AG08396 (cell line): ENCODE measurements at places on chromosomes 6 and 20.

- DNase-seq: no peak
These were observed 45.8 kb downstream of the GCLC start for GRCh38 chr6:53499094-53499493.

- DNase-seq: no peak
These were observed 44.7 kb downstream of the GSTA2 start for GRCh38 chr6:52718550-52718949.

DNA sequence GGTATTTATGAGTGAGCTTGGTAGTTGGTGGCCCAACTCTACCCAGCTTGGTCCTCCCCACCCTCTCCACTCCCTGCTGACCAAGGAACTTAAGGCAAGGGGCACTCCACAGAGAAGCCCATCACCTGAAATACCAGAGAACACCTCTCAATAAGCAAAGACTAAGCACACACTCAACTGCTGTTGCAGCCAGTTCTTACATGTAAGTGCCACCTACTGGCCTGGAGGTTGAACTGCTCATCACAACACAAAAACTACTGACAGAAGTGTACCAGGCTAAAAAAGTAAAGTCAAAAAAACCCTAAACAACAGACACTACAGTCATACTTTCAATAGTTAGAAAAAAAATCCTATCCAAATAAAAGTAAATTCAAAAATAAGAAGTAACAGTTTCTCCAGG lies 146.2 kb downstream of the FAM83B start:
- no peak for DNase-seq

DNA sequence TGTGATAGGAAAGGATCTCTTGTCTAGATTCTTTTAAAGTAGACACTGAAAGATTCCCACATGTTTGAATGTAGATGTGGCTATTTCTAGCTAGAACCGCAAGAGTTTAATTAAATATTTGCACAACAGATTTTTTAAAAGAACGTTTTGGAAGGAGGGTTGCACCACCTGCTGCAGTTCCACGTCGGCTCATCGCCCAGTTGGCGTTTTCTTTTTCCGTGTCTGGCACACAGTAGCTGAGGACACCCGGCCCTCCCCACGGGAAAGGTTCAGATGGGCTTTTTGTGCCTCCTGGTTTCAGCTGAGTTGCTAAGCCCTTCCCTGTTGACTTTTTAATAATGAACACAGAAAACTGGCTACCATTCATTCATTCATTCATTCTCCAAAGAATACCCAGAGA lies 41.8 kb upstream of the DOK5 start:
- DNase-seq: no peak

- peak; percentile 72 for DNase-seq
These were observed 73.1 kb downstream of the HIVEP2 start for GRCh38 chr6:142871910-142872331.

DNA sequence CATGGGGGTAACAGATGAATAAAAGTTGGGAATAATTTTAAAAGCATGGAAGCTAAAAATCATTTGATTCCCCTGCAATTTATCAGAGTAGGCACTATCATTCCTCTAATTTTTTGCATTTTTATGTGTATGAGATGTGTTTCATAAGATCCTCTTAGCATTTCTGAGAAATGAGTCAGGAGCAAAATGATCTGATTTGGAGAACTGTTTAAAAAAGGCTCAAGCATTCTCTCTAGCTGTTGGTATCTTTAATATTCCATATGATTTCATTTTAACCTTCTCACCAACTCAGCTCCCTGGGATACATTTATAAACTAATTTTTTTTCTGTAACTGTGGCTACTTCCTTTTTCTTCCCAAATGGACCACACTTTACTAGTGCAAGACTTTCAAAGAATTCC lies 60.9 kb downstream of the MCHR2 start:
- DNase-seq: peak; percentile 21

- DNase-seq: no peak
These were observed 59.0 kb downstream of the CLIC5 start for GRCh38 chr6:45956663-45957062.

DNA sequence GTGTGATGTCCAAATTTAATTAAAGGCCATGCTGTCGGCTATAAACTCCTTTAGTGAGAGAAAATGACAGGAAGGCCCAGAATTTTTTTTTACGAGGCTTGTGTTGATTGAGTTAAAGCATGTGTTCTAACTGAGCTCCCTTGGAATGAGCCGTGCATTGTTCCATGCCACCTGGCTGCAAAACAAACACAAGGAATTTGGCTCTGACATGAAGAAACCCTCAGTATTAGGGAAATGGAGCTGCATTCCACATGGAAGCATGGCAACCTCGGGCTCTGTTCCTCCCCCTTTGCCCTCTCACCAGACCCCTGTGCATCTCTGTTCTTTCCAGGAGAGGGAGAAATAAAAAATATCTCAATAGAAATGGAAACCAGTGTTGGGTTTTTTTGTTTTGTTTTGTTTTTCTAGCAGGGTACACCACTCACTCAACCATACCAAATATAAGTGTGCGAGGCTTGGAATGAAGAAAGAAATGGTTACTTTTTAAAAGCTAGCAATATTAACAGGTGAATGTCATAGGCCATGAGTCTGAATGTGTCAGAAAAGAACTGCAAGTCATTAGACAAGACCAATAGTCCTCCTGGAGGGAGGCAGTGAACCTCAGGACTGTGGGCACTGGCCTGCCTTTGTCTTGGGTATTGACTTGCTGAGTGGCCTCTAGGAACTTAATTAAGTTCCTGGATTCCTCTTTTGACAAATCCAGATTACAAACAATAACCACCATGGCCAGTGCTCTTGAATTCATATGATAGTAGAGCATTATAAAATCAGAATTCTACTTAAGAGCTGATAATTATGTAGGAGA lies 935.1 kb downstream of the KIF16B start:
- DNase-seq: no peak

GRCh38 chr20:48898210-48898609 lies 23.3 kb upstream of the ARFGEF2 start:
- no peak for DNase-seq
